Activated T-helper 1 cell treated with anti-CD3 and anti-CD28 coated beads, Interleukin-12 subunit alpha, Interleukin-12 subunit beta, Interleukin-2, Interleukin-4 antibody, amounts not matched to agents 30 ng/mL and 10 ng/mL and 1 ng/mL, durations not matched to agents 14 hours and 24 hours and 36 hours (primary cell): ENCODE measurements at places on chromosomes 1 and 21. TPM values are rescaled to one million over a fixed set of nuclear protein-coding genes. Genes with fewer than 3 reads are reported as not detected.

The CYP2J2 gene
- total RNA-seq: 0.44 and 0.54 TPM in 2 replicates

GRCh38 chr1:110082477-110082876, 12.0 kb upstream of the ALX3 start:
- DNase-seq: no peak

The EPHA8 gene
- not detected in 2 replicates for total RNA-seq

The KCTD3 gene
- total RNA-seq: 4.7 and 5.5 TPM in 2 replicates
